ENCODE measurements at places on chromosomes 2 and 18.

GRCh38 chr2:223494496-223494895 lies 107.7 kb downstream of the SCG2 start:
- no peak overlapping the region for H3K4me3 ChIP-seq
- H3K27me3 ChIP-seq = no peaks in the 10 kb centered on the region
- H3K4me1 ChIP-seq = no peaks in the 10 kb centered on the region
- no peak overlapping the region for H3K27ac ChIP-seq

DNA sequence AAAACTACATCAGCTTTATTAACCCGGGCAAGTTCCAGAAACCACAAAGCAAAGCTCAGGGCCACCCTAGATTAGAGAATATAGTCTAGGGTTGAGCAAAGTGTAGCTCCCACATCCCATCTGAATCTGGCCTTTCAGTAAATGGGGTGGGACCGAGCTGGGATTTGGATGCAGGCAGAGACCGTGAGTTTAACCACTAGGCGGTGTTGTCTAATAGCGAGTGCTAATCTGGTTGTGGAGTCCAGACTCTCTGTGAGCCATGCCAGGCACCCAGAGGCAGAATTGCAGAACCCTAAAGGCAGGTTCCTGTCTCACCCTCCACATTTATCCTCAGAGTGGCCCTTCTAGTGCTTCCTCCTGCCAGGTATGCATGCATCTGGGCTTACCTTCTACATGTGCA lies 435.9 kb downstream of the TSN start:
- H3K4me3 ChIP-seq = no peak overlapping the region
- H3K27ac ChIP-seq = no peak overlapping the region
- H3K4me1 ChIP-seq = no peaks in the 10 kb centered on the region
- H3K36me3 ChIP-seq = no peaks in the 10 kb centered on the region
- no peaks in the 10 kb centered on the region for H3K27me3 ChIP-seq

DNA sequence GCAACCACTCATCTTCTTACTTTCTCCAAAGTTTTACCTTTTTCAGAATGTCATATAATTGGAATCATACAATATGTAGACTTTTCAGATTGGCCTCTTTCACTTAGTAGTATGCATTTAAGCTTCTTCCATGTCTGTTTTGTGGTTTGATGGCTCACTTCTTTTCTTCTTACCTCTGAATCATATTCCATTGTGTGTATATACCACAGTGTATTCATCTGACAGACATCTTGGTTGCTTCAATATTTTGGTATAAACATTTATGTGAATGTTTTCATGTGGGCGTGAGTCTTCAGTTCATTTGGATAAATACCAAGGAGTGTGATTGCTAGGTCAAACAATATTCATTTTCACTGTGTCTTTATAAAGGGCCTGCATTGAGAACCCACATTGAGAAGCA lies 136.1 kb upstream of the NOSTRIN start:
- H3K27me3 ChIP-seq = no peaks in the 10 kb centered on the region
- no peak overlapping the region for H3K4me3 ChIP-seq
- DNase-seq = no peak

GRCh38 chr2:32715391-32715841 lies 87.6 kb downstream of the TTC27 start:
- no peaks in the 10 kb centered on the region for H3K4me1 ChIP-seq
- H3K27ac ChIP-seq = no peak overlapping the region
- H3K36me3 ChIP-seq = peaks cover 14% of the 10 kb centered on the region
- no peak for DNase-seq

GRCh38 chr2:187689372-187689771 lies 135.1 kb upstream of the TFPI start:
- H3K4me3 ChIP-seq = no peak overlapping the region
- H3K36me3 ChIP-seq = no peaks in the 10 kb centered on the region
- no peaks in the 10 kb centered on the region for H3K4me1 ChIP-seq
- no peak overlapping the region for H3K27ac ChIP-seq
- H3K27me3 ChIP-seq = no peaks in the 10 kb centered on the region

DNA sequence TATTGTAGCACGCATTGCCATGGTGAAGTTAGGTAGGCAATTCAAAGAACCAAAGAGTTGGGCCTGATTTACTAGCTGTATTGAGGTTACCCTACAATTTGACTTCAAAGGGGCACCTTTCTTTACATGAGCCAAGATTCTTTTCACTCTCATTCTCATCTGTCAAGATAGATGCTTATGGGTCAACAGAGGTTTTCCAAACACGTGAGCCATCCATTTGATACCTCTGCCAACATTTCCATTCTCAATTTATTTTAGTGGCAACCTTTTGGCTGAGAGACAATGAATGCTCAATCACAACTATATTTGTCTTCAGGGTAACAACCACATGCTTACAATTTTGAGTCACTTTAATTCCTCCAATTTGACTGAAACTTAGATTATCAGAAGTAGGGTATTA lies 370.6 kb upstream of the CDH20 start:
- H3K27ac ChIP-seq = no peak overlapping the region
- DNase-seq = no peak
- no peaks in the 10 kb centered on the region for H3K4me1 ChIP-seq
- H3K36me3 ChIP-seq = no peaks in the 10 kb centered on the region

DNA sequence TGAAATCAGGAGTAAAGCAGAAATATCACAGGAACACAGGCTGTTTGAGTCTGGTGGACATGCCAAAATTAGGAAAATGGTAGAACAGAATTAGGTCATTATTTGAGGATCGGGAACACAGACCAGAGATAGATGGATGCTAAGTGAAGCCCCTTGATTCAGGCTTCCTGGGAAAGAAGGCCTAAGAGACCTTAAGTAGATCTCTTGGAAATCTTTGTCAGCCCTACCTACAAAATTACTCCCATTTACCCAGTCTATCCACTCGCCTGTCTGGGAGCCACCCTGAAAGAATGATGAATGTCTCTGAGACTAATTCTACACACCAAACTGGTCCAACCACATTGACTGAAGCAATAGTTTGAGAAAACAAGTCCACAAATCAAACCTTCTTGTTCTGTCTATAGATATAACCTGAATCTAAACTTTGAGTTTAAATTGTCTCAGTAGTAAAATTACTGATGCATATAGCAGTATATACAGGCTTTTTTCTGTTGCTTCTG lies 36.6 kb upstream of the TANK start:
- H3K4me1 ChIP-seq = no peaks in the 10 kb centered on the region
- no peak for DNase-seq
- H3K36me3 ChIP-seq = no peaks in the 10 kb centered on the region
- no peak overlapping the region for H3K4me3 ChIP-seq
- H3K27me3 ChIP-seq = no peaks in the 10 kb centered on the region
- no peak overlapping the region for H3K27ac ChIP-seq

- DNase-seq = no peak
- H3K36me3 ChIP-seq = no peaks in the 10 kb centered on the region
- H3K4me3 ChIP-seq = no peak overlapping the region
- no peaks in the 10 kb centered on the region for H3K4me1 ChIP-seq
- H3K27me3 ChIP-seq = no peaks in the 10 kb centered on the region
- no peak overlapping the region for H3K27ac ChIP-seq
Measured at GRCh38 chr18:3689091-3689490, 239.1 kb downstream of the TGIF1 start.

DNA sequence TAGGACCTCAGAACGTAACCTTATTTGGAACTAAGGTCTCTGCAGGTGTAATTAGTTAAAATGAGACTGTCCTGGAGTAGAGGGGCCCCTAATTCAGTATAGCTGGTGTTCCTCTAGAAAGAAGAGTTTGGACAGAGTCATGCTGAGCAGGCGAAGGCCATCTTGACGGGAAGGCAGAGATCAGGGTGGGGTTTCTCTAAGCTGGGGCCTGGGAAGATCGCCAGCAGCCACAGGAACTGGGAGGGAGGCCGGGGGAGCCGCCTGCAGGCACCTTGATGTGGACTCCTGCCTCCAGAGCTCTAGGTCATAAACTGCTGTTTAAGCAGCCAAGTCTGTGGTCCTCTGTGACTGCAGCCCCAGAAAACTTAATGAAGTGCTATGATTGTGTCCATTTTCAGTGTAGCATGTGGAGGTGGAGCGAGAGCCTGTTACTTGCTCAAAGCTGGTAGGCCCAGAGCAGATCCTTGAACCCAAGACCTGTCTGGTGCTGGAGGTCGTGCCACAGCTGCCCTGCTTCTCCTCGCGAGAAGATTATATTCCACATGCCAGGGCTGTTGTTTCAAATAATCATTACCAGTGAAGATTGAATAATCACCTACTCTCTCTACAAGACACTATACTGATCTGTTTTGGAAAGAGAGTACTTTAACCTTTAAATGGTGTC lies 105.7 kb downstream of the TPO start:
- H3K27ac ChIP-seq = peak overlapping the region; percentile 38
- H3K36me3 ChIP-seq = no peaks in the 10 kb centered on the region
- DNase-seq = no peak
- peaks cover 7% of the 10 kb centered on the region for H3K4me1 ChIP-seq
- H3K27me3 ChIP-seq = no peaks in the 10 kb centered on the region

Measured in CD4-positive, CD25-positive, alpha-beta regulatory T cell (primary cell).